NCI-H2081 (cell line): ENCODE measurements at places on chromosomes 1 and 21.

- DNase-seq = no peak
Observed at GRCh38 chr1:167360120-167360519, 139.4 kb downstream of the POU2F1 start.

DNA sequence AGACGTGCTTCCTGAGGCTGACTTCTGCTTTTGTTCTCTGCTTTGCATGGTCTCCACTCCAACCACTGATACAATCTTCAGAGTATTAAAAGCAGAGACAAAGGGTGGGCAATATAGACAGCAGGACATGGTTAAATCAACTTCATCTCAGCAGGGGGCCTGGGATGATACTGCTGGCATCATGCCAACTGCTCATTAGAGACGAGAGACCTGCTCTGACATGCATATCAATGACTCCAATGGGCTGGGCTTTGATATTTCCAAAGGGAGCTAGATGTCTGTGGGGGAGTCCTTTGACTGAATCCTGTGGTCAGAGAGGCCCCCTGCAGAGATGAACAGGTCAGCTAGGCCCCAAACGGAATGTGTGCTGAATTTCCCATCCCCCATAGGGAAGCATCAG is 106.6 kb downstream of the ACTL8 start:
- no peak for DNase-seq

- no peak for DNase-seq
Observed at GRCh38 chr21:36381841-36382589, 3.2 kb upstream of the CHAF1B start.

DNA sequence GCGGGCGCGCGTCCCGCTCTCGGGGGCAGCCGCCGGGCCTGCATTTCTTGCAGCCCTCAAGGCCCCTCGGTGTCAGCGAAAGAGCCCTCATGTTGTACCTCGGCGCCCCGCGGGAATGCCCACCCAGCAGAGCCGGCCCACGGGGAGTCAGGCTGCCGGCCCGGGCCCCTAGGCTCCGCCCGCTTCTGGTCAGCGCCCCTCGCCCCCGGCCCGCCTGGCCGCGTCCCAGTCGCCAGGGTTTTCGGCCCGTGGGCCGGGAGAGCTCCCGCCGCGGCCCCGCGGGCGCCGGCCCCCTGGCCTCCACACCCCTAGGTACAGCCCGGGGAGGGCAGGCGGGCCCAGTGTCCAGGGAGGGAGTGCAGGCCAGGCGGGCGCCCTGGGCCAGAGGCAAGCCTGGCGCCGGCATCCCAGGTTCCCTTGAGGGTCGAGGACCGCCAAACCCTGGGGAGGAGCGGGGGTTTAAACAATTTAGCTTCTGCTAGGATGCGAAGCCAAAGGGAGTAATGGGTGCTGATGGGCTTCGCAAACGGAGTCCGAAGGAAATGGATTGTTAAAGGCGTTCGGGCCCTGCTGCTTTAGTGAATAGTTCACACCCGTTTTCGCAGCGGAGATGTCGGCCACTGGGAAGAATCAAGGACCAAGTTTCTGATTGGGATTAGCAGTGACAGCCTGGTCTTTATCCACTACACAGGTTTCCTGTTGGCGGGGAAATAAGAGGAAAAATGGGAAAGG is 486 bp upstream of the KCNA3 start:
- DNase-seq = no peak

DNA sequence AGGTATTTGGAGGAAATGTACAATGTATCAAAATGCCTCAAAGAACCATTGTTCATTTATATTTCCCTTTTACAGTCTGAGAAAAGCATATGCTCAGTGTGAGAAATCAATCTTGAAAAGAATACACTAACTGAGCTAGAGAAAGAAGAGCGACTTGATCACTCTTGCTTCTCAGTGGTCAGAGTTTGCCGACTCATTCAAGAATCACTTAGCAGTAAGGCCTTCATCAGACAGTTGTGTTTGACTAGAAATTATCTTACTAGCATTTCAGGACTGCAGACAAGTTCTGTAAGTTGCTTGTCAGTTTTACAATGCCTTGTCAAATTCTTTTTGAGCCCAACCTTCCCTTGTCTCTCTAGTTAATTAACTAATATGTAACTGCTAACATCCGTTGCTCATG is 12.9 kb downstream of the RGS18 start:
- no peak for DNase-seq

- DNase-seq = no peak
Observed at GRCh38 chr1:89060091-89060490, 4.9 kb downstream of the GBP1 start.

GRCh38 chr1:185531838-185532237 is 202.4 kb upstream of the HMCN1 start:
- no peak for DNase-seq

DNA sequence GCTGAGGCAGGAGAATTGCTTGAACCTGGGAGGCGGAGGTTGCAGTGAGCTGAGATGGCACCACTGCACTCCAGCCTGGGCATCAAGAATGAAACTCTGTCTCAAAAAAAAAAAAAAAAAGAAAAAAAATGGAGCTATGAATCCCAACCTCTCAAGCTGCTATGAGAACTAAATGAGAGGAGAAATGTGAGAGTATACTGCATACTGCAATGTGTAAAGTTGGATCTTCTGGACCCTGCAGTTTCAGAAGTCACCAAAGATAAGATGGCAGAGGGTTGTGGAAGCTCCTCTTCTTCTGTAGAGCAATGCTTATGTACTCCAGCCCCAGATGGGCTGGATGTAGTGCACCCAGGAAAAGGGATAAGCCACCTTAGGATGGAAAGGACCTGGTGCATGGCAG is 55.6 kb downstream of the PLXNA2 start:
- DNase-seq = no peak

GRCh38 chr1:53769780-53770179 is 30.8 kb upstream of the GLIS1 start:
- no peak for DNase-seq

- DNase-seq = no peak
Observed at GRCh38 chr1:112402682-112403643, 6.9 kb downstream of the CTTNBP2NL start.

GRCh38 chr1:26702680-26703038 is 6.8 kb downstream of the ARID1A start:
- no peak for DNase-seq

DNA sequence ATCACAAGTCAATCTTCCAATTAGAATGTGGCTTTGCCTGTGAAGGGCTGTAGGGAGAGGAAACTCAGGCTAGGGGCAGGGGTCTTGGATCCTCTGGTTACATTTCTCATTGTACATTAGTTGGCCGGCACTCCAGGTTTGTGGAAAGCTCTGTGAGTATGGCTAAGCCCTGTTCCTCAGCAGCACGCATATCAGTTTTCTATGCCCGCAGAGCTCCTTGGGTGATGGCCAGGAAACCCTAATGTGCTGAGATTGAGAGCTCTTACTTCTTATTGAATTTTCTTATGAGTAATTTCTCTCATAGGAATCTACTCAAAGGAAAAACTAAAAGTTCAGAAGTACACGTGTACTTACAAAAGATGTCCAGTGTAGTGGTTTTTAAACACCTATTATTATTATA is 30.7 kb upstream of the STMN1 start:
- DNase-seq = no peak

DNA sequence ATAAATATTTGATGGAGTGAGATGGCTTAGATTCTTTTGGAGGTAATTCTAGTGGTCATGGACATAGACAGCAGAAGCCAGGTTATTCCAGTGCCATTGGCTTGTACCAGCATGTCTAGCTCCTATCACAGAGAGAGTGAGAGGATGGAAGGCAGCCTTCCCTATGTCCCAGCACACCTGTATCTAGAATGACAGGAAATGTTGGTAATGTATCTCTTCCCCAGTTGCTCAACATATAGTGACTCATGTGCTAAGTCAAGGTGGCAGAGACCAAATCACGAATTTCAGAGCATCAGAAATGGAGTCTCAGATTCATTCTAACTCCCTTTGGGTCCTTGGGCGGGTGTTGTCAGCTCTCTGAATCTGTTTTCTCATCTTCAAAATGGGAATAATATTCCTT is 28.4 kb downstream of the METTL13 start:
- no peak for DNase-seq

- no peak for DNase-seq
Observed at GRCh38 chr1:40256401-40257084, 1.5 kb upstream of the ZMPSTE24 start.

DNA sequence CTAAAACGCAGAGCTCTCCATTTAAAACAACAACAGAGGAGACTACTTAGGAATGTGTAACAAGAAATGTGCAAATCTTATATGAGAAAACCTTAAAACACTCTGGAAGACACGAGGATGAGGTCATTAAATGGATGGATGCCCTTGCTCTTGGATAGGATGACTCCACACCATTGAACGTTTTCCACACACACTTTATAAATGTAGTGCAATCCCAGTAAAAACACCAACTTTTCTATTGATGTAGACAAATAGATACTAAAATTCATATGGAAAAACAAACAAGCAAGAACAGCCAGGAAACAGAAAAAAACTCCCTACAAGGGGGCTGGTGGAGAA is 18.4 kb upstream of the COL6A1 start:
- DNase-seq = no peak

- peak; percentile 50 for DNase-seq
Observed at GRCh38 chr1:1782399-1783221, 4.3 kb upstream of the NADK start.

DNA sequence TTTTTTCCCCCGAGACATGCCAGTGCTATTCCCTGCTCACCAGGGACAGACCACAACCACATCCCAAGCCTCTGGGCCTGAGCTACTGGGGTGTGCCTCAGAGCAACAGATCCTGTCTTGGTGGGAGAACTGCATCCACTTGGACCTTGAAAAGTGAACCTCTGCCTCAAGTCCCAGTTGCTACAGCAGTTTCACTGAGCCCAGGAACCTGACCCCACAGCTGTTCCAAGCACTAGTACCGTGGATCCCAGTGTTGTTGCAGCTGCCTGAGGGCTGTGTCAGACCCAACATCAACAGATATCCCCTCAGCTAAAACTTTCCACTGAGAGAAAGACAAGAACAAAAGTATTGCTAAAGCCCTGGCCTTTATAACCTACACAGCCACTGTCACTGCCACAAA is 373.0 kb downstream of the PLPP3 start:
- no peak for DNase-seq

- no peak for DNase-seq
Observed at GRCh38 chr1:170823120-170823519, 112.2 kb upstream of the MROH9 start.

DNA sequence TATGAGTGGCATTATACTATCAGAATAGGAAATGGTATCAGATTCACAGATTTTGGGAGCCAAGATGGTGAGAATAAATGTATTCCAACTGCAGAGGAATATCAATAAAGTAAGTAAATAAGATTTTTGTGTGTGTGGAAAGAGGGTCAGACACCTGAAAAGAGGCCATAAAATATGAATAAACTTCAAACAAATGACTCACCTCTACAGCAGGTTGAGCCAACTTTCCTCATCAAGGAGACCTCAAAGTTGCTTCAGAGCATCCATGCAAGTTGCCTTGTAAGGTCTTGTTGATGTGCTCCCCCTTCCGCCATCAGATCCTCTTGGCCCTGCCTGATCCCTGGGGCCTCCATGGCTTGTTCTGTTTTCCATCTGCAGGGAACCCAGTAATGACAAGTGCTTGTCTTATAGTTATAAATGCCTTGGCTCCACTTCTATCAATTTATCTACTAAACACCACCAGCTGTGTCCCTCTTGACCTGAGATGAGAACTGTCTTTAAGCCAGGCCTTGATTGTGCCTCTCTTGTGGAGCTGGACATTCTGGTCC is 775.6 kb downstream of the LTN1 start:
- no peak for DNase-seq

GRCh38 chr1:167298325-167298724 is 77.6 kb downstream of the POU2F1 start:
- no peak for DNase-seq

GRCh38 chr1:154791292-154792166 is 78.6 kb downstream of the KCNN3 start:
- no peak for DNase-seq

DNA sequence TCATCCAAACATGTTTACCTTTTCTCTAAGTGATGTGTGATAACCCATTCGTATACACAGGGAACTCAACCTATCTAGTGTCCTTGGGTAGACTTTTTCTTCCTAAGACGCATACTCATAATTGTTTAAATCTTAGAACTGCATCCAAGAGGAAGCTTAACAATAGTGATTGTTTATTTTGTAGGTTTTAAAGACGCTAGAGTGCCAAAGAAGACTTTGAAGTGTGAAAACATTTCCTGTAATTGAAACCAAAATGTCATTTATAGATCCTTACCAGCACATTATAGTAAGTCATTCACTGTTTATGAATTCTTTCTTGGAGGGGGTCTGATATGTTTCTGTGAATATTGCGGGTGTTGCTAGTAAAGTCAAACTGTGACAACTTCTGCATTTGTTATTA is 25.4 kb downstream of the PLA2G4A start:
- no peak for DNase-seq

- DNase-seq = no peak
Observed at GRCh38 chr1:240666568-240667198, 54.7 kb upstream of the GREM2 start.

- no peak for DNase-seq
Observed at GRCh38 chr1:114107474-114108435, 45.9 kb downstream of the SYT6 start.

- DNase-seq = no peak
Observed at GRCh38 chr1:201169971-201170532, 15.8 kb upstream of the TMEM9 start.

GRCh38 chr1:53076165-53076564 is 14.2 kb downstream of the PODN start:
- DNase-seq = no peak

- no peak for DNase-seq
Observed at GRCh38 chr1:206824331-206824730, 41.1 kb upstream of the IL20 start.

GRCh38 chr1:56933161-56933560 is 32.7 kb downstream of the C8B start:
- no peak for DNase-seq

DNA sequence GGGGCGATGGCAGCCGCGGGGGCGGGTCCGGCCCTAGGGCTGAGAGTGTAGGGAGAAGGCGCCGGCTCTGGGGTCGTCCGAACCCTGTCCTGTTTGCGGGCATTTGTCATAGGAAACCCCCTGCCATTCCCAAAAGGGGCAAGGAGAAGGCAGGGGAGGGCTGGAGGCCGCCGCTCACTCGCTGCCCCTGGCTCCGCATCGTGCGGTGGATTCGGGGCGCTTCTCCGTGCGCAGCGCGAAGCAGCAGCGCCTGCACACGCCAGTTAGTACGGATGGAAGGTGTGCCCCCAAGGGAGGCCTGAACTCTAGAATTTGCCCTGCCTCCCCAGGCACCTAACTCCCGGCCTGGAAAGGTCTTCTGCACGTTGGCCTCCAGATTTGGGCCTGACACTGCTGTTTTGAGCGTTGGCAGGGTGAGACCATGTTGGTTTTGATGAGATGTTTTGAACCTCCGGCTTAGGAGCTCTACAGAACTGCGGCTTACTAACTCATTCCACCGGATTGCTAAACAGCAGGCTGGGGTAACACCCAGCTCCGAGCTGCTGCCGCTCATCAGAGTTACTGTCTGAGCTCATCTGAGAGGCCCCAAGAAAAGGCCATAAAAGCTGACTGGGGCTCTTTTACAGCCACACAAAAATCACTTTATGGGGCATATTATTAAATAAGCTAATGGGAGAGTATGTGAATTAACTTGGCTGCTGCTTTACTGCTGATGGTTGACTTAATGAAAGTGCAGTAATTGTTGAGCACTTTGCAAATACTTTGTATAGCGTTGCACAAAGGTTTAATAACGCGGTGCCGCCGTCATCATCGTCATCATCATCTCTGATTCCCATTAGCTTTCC is 987 bp downstream of the GPR137B start:
- DNase-seq = no peak

GRCh38 chr1:23768733-23769132 is 9.5 kb upstream of the PITHD1 start:
- no peak for DNase-seq
